ENCODE measurements at places on chromosomes 1 and 21.

DNA sequence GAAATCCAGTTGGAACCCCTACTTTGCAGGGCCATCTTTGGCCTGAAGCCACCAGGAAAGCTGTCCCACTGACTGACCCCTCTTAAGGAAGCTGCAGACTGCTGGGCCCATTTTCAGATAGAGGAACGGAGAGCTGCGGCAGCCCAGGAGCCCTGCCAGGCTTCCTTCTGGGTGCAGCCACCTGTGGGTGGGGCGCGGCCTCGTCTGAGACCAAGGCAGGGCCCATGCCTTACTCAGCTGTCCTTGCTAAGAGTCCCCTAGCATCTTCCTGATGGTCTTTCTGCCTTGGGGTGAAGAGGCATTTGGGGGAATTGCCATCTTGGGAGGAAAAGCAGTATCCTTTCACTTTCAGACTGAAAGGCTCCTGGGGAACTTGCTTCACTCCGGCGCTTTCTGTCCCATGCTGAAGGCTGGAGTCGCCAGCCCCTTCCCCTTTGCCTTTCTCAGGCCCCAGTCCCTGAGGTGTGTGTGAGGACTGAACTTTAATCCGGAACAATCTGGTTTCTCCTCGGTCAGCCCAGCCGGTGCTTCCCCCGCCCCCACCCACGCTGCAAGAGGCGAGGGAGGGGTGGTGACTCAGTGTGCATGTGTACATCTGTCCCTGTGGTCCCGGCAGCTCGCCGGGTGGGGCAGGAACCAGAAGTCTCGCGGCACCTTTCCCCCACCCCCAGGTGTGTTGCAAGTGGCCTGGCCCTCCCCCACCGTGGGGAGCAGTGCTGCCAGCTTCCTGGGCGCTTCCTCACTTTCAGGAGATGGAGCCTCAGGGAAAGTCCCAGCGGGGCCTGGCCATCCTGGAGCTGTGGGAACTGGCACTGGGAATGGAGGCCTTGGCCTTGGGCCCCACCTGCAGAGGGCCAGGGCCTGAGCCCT lies 5.1 kb downstream of the ZC3H12A start:
- no peak for DNase-seq

DNA sequence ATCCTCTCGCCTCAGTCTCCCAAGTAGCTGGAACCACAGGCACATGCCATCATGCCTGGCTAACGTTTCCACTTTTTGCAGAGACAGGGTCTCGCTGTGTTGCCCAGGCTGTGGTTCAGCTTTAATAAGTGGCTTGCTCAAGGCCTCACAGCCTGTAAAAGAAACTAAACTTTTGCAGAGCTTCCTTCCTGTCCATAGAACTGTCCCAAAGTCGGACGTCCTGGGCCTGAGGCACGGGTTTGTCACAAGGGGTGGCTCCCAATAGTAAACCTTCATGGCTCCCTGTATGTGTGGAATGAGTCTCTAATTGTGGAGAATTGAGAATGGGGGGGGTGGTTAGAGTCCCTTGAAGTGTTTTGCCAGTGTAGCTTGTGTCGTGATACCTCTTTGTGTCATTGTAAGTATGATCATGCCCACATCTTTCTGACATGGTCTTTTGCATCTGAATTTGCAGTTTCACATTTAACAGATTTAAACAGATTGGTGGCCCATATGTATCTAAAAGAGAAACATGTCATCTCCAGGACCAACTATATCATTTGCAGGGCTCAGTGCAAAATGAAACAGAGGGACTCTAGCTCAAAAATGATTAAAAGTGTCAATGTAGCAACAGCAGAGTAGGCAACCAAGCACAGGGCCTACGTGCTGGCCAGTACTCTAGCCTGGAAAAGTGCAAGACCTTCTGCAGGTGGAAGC lies 332.1 kb downstream of the KIF26B start:
- no peak for DNase-seq

GRCh38 chr1:147545133-147545532 lies 3.8 kb downstream of the BCL9 start:
- DNase-seq, result peak; percentile 32

GRCh38 chr1:5447503-5447960 lies 544.7 kb downstream of the NPHP4 start:
- DNase-seq, result no peak

- DNase-seq, result no peak
Measured at GRCh38 chr21:39344848-39345247, 4.0 kb downstream of the HMGN1 start.

DNA sequence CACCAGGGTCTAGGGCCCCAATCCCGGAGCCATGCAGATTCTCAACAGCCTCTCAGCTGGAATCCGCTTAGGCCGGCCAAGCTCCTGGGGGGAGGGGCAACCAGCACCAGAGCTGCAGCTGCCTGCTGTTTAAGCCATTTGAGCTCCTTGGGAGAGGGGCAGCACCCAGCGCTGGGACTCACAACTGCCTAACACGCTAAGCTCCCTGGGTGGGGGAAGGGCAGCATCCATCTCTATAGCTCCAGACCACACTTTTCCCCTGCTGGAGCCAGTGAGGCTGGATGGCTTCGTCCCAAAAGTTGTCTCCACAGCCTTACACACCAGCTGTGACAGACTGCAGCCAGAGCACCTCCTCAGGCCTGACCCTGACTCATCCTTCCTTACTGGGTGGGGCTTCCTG lies 6.9 kb upstream of the PTGFR start:
- DNase-seq, result peak; percentile 26

GRCh38 chr1:163205513-163205912 lies 2.8 kb upstream of the RGS5 start:
- DNase-seq, result no peak

DNA sequence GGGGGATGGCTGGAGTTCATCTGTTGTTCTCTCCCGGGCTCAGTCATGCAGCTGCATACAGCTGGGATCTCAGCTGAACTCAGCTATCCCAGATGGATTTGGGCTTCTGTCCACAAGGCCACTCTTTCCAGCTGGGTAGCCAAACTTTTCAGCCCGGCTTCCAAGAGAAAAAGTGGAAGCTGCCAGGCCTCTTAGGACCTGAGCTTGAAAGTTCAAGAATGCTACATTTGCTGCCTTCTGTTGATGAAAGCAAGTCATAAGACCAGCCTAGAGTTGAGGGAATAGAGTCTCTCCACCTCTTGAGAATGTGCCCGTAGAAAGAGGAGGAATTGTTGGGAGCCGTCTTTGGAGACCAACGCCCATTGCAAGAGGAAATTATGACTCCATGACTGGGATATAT lies 95.3 kb downstream of the C1orf21 start:
- DNase-seq, result no peak
